Dermis microvascular lymphatic vessel endothelial cell (primary cell): ENCODE measurements at places on chromosomes 2 and 18.

GRCh38 chr2:26335231-26335630, 10.7 kb upstream of the SELENOI start:
- no peak for DNase-seq

DNA sequence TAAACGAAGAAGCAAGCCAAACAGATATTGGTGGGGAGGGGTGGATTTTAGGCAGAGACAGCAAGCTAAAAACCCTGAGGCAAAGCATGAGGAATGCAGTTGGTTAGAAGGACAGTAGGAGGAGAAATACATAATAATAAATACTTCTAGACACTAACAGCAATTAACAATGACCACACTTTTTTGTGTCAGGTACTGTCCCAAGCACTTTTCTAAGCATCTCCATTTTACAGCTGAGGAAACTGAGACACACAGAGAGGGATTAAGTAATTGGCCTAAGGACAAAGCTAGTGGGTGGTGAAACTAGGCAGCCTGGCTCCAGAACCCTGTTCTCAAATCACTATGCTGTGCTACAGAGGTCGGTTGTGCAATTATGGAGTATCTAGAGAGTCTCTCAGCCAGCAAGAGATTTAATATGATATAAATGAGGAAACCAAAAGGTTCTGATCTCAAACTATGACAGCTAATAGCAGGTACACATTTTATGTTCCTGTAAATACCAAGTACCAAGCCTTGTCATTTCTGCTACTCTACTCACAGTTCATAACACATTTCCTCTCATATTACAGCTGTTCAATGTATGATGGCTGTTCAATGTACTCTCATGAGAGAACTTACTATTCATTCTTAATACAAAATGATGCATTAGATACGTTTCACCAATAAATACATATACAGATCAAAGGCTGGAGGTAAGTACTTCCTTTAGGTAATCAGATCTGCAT, 5.3 kb downstream of the MAP4K3 start:
- DNase-seq, result no peak

DNA sequence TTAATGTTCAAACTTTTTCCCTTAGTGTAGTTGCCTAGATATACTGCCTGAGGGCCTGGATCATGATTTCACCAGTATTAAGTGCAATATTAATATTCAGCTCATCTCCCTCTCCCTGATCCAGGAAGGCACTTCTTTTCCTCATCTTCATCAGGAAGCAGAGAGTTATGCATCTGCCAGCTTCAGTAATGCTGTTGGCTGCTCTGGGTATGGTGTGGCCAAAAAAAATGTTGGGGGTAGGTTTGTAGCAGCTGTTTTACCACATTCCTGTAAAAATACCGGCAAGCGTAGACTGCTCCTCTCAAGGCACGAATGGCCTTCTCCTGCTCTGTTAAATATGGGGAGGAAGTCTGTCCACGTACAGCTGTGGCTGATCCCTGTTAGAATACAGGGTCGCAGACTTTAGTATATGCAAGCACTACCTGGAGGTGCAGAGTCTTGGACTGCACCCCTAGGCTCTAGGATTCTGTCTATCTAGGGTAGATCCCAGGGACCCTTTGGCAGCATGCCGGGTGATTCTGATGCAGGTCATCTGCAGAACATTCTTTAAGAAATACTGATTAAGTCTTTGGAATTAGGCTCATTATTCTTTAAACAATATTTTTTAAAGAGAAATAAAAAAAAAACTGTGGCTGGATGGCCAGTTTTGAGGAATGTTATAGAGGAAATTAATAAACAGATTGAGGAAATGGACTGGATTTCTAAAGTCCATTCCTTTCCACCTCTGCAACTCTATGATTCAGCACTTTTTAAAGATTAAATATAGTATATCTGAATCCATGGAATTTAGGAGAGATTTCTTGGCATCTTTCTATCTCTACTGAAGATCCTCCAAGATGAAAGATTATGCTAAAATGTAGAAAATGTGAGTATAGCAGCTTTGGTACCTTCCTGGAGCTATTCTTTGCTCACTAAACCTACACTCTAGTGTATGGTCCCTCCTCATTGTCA, 21.0 kb upstream of the GLS start:
- no peak for DNase-seq

DNA sequence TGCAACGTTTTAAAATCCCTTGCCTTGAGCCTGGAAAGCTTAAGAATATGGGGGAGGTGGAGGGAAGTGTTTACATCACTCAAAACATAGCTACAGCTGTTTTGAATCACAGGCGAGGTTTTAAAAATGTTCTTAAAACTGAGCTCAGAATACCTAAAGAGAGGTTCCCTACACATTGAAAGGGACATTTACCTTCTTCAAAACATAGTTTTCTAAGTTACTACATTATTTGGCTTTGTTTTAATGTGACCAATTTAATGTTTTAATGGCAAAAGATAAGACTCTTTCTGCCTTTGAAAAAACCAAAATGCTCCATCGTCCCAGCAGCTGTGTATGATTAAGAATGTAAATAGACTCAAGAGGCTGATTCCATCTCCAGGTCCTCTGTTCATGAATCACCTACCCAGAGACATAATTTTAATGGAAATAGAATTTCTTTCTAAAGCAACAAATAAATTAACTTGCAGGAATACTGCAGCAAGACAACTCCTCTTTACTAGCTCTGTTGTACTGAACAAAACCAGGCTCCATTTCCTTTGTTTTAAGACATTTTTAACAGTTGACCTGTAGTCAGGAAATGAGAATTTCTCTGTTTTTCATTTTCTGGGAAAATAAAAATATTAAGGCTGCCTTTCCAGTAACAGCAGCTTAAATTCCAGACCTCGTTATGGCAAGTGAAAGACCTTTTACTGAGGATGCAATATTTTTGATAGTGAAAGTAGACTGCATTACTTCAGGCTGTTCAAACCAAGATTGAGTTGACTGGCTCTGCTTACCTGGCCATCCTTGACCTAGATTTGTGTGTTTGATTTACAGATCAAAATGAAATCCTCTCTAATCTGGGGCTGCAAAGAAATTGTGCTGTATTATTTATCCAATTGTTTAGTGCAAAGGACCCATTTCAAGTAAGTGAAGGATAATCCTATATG, 33.7 kb upstream of the WDR75 start:
- peak; percentile 52 for DNase-seq

DNA sequence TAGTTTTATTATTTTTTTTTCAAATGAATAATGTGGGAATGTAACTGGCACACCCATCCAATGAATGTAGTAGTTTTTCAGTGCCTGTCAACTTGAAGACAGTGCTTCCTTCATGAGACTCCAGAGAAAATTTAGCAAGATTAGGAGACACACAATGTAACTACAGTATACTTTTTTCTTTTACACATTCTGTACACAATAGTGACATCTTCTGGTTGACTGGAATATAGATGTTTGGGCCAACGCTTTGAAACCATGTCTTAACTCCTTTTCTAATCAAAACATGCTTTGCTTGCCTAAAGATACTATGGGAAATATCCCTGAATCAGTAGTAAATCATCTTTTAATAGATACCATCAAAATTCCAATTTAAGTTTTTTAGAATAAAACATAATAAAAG, 229.5 kb upstream of the ZC3H15 start:
- DNase-seq, result peak; percentile 47

GRCh38 chr2:177239053-177239452, 25.5 kb downstream of the NFE2L2 start:
- DNase-seq, result no peak

DNA sequence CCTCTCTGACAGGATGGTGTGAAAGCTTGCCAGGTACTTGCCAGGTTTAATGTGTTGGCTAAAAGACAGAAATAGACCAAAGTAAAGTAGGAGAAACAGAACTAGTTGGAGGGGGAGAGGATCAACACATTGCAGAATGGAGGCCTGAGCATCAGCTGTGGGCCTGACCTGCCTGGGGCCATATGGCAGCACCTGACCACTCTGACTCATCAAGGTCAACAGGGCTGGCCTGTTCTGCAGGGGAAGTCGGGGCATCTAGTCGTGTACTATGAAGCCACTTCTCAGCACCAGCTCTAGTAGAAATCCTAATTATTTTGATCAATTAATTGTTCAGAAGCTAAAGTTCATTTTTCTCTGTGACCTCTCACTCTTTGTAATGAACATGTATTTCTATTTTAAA, 35.8 kb upstream of the NOSTRIN start:
- no peak for DNase-seq

- DNase-seq, result no peak
Measured at GRCh38 chr2:183868153-183868552, 730.2 kb upstream of the ZNF804A start.

DNA sequence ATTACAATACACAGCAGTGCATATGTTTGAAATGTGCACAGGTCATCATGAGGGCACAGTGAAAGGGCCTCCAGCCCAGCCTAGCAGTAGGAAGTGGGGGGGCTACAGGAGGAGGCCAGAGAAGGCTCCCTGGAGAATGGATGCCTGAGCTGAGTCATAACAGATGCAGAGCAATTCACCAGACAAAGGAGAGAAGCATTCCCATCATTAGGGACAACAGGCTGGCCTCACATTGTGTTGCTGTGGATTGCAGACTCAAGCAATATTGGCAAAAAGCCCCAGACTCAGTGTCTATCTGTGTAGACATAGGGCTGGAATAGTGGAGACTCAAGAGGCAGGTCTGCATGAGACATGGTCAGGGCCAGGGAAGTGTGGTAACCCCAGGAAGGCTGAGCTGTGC, 329.9 kb downstream of the DLGAP1 start:
- DNase-seq, result no peak

DNA sequence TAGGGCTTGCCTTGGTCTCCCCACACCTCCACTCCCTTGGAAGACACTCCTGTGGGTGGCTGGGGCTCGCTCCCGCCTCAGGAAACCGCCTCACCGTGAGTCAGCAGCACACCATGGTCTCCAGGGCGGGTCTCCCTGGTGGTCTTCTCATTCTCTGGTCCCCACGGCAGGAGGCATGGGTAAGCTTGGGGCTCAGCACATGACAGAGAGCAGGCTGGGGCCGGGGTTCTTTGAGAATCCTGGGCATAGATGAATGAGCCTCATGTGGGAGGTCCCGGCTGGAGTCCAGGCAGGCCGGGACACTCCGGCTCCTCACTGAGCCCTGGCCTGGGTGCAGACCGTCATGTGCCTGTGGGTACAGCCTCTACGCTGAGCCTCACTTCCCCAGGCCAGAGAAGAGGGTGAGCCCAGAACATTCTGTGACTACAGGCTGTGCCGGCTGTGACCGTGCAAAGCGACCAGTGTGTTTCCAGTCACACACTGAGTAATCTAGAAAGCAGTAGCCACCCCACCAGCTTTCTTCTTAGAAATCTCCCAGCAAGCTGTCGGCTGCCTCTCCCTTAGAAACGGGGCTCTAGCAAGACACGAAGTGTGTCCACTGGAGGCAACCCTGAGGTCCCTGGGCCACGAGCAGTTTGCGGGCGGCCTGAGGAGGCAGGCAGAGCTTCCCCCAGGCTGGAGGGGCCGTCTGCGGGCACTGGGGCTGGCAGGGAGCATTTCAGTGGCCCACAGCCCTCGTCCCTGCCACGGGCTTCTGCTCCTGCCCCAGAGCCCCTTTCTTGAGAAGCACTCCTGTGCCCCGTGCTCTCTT, 93.1 kb downstream of the RHOB start:
- peak; percentile 30 for DNase-seq

DNA sequence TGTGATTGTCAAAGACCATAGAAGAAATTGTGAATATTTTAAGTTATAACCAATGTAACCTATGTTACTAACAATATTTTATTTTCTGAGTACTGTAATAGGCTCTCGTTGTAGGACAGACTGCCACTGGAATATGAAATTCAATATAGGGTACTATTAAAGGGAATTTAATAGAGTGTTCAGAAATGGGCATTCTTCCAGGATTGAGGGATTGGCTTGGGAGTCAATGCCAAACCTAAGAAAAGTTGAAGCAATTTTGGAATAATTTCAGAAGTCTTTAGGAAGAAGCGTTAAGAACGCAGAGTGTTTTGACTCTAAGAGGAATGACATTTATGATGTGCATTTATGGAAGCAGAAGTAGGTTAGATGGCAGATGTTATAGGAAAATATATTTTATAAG, 79.0 kb downstream of the ACVR2A start:
- DNase-seq, result no peak

DNA sequence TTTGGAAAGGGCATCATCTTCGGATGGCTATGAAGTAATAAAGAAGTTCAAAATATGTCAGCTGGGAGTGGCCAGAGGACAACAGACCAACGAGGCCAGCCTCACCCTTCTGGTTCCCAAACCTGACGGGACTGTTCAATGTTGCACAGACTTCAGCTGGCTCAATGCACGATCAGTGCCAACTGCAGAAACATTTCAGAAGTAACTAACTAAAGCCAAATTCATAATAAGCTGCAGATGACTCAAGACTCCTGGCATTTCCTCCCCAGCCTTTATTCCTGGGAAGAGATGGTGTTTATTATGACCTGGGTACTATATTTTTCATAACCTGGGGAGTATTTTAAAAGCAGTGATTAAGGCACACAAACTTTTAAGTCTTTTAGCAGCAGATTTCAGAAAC, 3.8 kb upstream of the ATP6V1C2 start:
- DNase-seq, result no peak

GRCh38 chr2:200650195-200650594, 64.4 kb downstream of the AOX1 start:
- no peak for DNase-seq

GRCh38 chr2:37610638-37611289, 60.7 kb downstream of the CDC42EP3 start:
- no peak for DNase-seq

GRCh38 chr2:236646441-236646840, 76.8 kb downstream of the ACKR3 start:
- DNase-seq, result no peak

- no peak for DNase-seq
Measured at GRCh38 chr2:42930025-42930581, 137.7 kb upstream of the HAAO start.

GRCh38 chr2:213959589-213959988, 451.3 kb upstream of the VWC2L start:
- no peak for DNase-seq

GRCh38 chr2:27407798-27408491, 1.4 kb downstream of the PPM1G start:
- DNase-seq, result peak; percentile 76

GRCh38 chr18:78920456-78921138, 59.0 kb upstream of the SALL3 start:
- DNase-seq, result no peak

DNA sequence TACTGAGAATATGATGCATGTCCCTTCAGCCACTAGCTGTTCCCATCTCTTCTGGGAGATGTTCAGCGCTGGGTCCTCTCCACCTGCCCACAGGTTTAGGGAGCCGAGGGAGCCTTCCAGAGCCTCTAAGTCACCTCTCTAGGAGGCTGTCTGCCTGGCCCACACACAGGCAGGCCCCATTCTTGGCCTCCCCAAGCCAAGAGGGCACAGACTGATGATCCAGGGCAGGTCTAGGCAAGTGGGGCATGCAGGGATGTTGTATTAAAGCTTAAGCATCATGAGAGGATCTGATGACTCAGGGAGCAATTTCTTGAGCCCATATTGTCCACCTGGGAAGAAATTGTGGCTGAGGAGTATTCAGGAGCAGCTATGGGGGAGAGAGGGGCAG, 19.9 kb downstream of the TMSB10 start:
- no peak for DNase-seq

- no peak for DNase-seq
Measured at GRCh38 chr2:172775319-172775718, 39.7 kb downstream of the RAPGEF4 start.
